ENCODE measurements at places on chromosomes 1 and 21.
A peak's percentile ranks its signal among the peaks of the same experiment; 100 is the strongest.

- DNase-seq = no peak
These were observed 6.9 kb upstream of the SLC35F3 start for GRCh38 chr1:233897325-233898162.

- DNase-seq = no peak
These were observed 67.2 kb downstream of the BACE2 start for GRCh38 chr21:41235201-41235600.

DNA sequence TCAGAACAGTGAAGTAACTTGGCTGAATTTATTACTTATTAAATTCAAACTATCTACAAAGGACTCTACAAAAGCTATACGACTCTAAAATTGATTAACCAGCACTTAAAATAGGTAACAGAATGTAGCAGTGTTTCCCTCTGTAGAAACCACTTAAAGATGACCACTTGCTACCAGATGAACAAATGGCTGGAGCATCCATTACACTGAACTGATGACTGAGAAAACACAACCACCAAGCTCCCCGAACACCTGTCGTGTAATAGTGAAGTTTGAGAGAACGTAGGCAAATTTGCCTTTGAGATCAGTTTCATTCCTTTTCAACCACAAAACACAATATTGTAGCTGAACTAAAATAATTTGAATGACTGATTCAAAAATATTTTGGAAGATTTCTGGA, 226.7 kb downstream of the KCNT2 start:
- DNase-seq = no peak

DNA sequence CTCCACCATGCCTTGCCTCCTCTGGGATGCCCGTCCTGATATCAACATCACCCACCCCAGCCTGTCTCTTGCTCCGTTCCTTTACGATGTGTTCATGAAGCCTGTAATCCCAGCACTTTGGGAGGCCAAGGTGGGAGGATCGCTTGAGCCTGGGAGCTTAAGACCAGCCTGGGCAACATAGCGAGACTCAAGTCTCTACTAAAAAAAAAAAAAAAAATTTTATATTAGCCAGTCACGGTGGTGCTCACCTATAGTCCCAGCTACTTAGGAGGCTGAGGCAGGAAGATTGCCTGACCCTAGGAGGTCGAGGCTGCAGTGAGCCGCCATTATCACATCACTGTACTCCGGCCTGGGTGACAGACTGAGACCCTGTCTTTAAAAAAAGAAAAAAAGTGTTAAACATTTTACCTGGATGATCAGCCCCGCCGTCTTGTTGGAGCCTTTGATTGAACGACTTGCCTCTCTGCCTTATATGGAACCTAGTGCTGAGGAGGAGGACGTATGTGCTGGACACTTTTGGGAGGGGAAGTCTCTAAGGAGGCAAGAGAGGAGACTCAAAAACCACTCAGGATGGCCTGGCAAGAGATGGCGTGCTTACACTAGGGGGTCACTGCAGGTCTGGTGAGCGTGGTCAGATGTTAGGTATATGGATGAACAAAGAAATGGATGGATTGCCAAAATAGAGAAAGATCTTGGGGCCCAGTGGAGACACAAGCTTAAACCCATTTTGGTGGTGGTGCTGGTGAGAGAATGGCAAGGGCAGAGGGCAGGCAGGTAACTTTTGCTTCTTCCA, 80.5 kb upstream of the IFFO2 start:
- no peak for DNase-seq

DNA sequence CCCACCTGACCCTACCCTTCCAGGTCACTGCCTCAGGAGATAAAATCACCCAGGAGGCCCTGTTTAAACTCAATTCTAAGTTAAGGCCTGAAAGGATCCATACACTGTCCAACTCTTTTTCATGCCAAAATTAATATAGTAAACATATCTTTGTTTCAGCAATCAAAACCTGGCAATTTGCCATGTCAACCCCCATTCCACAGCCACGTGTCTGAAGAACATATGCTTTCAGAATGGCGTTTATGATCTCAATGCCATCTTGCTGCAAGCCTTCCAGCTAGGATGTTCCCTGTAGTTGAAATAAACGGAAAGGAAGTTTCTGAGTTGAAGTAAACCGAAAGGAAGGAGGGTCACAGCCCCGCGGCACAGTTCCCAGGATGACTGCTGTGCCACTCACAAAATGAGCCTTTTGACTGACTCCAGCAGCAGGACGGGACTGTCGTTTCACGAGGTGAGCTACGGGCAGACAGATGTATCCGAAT, 472.0 kb downstream of the SMYD3 start:
- DNase-seq = peak; percentile 5

- no peak for DNase-seq
These were observed 43.8 kb downstream of the USH2A start for GRCh38 chr1:216379441-216379840.

Measured in mammary epithelial cell (primary cell).